ENCODE measurements at places on chromosomes 11 and 22.
A peak's percentile ranks its signal among the peaks of the same experiment; 100 is the strongest.

DNA sequence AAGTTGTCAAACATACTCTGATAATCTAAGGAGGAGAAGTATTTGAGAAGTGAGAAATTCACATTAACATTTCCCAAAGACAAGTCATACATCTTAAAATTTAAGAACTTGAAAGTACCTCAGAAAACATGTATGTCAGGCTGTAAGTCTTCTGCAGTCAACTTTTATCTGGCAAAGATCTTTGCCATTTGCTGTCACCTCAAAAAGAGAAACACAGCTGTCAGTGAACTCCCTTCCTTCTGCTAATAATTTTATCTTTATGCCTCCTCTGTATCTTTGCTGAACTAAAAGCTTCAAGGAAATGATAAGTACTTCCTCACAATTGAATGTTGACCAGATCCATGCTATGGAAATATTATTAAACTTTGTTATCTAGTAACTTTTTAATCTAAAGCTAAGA, 18.7 kb downstream of the TTC17 start:
- DNase-seq = no peak

- no peak for DNase-seq
These were observed 13.8 kb upstream of the TUBA8 start for GRCh38 chr22:18096823-18097222.

- DNase-seq = no peak
These were observed 1125.8 kb upstream of the CNTN5 start for GRCh38 chr11:97894978-97895377.

DNA sequence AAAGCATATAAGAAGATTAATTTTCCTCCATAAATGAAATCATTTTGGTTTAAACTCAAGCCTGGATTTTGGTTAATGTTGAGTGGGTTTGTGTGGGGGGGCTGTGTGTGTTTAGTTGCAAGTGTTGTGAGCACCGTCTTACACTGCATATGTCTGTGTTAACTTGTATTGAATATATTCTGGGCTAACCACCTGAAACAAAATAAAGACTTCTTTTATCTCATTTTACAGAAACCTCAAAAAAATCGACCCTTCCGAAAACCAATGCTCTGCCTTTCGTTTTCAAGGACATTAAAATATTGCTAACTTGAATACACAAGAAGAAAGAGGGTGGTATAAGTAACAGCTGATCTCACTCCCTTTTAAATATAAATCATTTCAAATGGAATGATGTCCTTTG, 192.2 kb upstream of the BLID start:
- DNase-seq = no peak

DNA sequence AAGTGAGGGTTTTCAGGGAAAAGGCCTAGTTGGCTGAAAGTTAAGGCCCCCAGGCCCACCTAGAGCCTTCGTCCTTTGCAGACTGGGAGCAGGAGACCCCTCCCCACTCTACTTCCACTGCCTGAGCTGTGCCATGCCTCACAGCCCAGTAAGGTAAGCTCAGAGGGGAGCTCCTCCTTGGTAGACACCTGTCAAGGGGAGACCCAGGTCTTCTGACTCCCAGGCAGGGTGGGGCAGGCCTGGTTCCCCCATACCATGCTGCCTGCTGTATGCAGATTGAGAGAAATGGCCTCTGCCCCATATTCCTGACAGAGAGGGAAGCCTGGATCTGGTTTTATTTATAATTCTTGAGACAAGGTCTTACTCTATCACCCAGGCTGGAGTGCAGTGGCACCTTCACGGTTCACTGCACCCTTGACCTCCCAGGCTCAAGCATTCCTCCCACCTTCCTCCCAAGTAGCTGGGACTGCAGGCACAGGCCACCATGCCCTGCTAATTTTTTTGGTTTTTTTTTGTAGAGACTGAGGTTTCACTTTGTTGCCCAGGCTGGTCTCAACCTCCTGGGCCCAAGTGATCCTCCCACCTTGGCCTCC, 697 bp downstream of the RAB36 start:
- no peak for DNase-seq

DNA sequence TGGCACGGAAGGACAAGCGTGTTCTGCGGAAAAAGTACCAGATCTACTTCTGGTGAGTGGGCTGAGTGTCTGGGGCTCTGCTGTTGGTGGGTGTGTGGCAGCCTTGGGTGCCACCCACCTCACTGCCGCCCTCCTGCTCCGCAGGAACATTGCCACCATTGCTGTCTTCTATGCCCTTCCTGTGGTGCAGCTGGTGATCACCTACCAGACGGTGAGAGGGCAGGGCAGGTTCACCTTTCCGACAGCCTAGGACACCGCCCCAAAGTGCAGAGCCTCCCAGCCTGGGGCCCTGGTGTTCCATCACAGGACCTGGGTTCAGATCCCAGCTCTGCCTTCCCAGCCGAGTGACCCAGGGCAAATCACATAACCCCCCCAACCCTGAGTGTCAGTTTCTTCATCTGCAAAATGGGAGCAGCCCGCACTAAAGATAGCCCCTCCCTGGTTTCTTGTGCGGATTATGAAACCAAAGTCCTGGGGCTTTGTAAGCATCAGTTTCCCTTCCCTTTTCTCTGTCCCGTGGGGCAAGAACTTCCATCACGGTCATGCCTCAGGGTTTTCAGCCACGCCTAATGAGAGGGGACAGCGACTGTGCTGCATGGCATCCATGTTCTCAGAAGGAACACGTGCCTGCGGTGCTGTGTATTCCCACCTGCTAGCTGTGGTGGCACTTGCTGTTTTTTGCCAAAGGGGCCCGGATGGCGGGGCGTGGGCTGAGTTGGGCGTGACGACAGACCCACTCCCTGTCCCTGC, 9.8 kb upstream of the TAGLN start:
- no peak for DNase-seq

DNA sequence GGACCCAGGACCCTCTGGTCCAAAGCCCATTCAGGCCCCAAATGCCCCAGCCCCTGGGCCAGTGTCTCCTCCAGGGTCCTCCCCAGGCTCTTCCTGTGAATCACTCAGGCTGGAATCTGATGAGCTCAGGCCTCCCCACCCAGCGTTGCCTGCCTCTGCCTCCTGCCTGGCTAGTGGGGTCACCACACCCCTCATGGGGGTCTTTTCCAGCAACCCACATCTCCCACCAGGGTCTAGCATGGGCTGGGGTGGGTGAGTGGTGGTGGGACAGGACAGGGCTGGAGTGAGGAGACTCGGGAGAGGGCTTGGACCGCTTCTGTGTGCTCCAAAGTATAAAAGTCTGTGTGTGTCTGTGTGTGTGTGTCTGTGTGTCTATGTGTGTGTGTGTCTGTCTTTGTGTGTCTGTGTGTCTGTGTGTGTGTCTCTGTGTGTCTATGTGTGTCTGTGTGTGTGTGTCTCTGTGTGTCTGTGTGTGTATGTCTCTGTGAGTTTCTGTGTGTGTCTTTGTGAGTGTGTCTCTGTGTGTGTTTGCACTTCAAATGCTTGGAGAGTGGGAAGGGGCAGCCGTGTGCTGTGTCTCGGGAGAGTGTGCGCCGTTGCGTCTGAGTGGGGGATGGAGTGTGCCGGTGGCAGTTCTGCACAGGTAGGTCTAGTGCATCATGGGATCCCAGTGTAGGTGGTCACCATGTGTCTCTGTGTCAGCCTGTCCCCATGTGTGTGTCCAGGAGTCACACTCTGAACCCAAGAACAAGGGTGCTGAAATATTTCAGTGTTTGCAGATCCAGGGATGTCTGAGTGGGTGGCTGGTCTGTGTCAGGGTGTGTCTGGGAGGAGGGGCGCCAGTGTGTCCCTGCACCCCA, 8.8 kb downstream of the RIN1 start:
- peak; percentile 82 for DNase-seq

All from H54 (cell line).